BJ (cell line): ENCODE measurements at places on chromosomes 5 and 9. TPM values are rescaled to one million over a fixed set of nuclear protein-coding genes. Genes with fewer than 3 reads are reported as not detected.

The NUTM2G gene
- polyA plus RNA-seq = not detected in 2 replicates

The CNTNAP3B gene
- 2.2 and 2.5 TPM in 2 replicates for polyA plus RNA-seq

The CER1 gene
- not detected in 2 replicates for polyA plus RNA-seq

The ASPN gene
- polyA plus RNA-seq = 3.4 and 8.2 TPM in 2 replicates

The DBH gene
- polyA plus RNA-seq = not detected in 2 replicates
